ENCODE measurements at places on chromosomes 6 and 20.
A peak's percentile ranks its signal among the peaks of the same experiment; 100 is the strongest.

DNA sequence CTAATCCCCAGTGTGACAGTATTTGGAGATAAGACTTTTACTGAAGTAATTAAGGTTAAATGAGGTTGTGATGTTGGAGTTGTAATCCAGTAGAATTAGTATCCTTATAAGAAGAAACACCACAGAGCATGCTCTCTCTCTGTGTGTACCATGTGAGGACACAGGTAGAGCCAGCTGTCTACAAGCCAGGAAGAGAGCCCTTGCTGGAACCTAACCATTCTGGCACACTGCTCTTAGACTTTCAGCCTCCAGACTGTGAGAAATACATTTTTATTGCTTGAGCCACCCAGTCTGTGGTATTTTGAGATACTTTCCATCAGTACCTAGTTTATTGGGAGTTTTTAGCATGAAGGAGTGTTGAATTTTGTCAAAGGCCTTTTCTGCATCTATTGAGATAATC lies 110.2 kb downstream of the PHF3 start:
- no peak for DNase-seq

DNA sequence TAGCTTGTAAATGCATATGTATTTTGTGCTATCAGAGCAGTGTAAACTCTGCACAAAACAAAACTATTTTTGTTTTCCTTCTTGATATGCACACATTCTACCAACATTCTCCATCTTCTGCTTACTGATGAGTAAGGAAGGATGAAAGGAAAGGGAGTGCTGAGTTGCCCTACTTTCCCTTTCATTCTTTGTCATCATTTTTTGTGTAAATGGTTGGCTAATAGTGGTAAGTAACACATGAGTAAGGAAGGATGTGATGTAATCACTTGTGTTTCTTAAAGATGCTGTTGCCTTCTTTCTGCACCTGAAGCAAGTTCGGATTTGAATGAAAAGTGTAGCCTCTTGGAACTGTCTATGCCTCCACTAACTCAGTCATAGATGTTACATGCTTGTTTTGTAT lies 4.6 kb upstream of the REV3L start:
- no peak for DNase-seq

DNA sequence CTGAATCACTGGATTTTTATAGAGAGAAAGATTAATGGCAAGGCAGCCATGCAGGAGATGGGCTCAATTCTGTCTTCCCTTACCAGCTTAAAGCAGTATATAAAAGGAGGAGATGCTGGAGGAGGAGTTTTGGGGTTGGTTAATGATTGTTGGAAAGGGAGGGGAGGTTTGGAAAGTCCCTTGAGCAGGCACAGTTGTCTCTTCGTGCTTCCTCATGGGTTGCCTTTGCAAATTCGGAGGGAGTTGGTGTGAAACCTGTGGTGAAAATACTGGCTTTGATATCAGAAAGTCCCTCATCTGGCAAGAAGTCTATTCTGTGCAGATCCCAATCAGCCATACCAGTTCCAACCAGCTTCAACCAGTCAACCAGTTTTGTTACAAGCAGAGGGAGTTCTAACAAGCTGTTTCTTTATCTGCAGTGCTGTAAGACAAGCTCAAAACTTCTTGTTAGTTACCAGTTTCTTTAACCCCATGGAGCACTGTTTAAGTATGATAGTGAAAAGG lies 107.0 kb downstream of the HIVEP1 start:
- no peak for DNase-seq

- no peak for DNase-seq
Measured at GRCh38 chr6:95819939-95820338, 195.8 kb upstream of the FUT9 start.

DNA sequence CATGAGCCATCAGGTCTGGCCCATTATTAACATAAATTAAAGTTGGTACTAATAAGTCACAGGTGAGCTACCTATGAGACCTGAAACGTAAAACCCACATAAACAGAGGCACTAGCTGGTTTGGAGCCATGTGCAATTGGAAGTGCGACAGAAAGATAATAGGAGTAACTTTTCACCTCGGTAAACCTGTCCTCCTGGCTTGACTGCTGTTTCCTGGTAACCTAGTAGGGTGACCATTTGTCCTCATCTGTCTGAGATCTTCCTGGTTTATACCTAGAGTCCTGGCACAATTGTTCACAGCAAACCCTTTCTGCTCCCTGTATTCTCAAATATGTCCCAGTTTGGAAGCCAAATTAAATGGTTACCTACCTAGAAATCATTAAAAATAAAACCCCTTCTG lies 7.4 kb downstream of the TBC1D20 start:
- DNase-seq, result no peak

DNA sequence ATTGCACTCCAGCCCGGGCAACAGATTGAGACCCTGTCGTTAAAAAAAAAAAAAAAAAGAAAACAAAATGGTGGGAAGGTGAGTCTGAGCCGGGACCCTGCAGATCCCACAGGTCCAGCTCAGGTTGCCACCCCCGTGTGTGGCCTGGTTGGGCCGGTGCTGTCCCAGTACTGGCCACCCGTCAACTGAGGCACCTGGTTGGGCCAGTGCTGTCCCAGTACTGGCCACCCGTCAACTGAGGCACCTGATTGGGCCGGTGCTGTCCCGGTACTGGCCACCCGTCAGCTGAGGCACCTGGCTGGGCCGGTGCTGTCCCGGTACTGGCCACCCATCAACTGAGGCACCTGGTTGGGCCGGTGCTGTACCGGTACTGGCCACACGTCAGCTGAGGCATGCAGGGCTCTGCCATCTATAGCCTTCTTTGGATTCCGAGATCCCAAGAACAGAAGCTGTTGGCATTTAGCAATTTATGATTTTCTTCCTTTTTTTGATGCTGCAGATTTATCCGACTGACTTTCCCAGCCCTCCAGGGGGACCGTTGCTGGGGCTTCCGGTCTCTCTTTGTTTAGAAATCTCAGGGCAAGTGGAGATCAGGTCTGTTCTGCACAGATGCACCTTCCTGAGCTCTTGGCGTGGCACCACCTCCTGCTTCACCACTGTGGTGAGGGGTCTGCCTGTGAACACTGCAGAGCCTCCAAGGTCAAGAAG lies 113.8 kb downstream of the SYCP2 start:
- DNase-seq, result peak; percentile 19

DNA sequence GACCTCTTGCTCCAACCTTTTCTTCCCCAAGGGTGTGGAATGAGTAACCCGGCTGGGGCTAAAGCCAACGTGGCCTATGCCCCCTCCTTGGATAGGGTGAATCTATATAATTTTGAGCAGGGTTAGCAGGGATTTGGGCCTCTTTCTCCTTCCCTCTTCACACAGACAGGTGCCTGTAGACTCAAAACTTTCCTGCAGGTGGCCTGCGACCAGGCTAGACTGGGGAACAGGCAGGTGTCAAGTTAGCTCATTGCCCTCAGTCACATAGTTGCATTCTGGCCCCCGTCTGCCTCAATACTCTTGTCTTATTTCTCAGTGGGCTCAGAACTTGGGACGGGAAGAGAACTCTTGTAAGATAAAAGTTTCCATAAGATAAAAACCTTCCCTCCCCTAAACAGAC lies 243.0 kb downstream of the ATXN1 start:
- no peak for DNase-seq

- no peak for DNase-seq
Measured at GRCh38 chr6:33490621-33491020, 36.2 kb downstream of the ZBTB9 start.

GRCh38 chr6:125107896-125108295 lies 45.7 kb upstream of the TPD52L1 start:
- DNase-seq, result no peak

DNA sequence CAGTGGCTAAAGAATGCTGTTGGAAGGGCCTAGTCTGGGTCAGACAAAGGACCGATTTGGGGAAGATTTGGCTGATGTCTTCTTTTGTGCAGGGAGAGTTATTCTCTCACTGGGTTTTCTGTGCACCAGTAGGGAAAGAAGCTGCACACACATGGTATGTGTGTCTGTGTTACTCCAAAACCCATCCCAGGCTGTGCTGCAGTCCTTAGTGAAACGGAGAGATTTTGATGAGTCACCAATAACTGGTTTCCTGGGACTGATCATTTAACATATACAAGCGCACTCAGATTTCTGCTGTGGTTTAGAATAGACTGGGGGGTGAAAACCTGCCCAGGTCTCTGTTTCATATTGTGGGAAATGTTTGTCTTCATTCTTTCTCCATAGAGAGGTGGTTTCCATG lies 1049.8 kb downstream of the KIF16B start:
- DNase-seq, result no peak

DNA sequence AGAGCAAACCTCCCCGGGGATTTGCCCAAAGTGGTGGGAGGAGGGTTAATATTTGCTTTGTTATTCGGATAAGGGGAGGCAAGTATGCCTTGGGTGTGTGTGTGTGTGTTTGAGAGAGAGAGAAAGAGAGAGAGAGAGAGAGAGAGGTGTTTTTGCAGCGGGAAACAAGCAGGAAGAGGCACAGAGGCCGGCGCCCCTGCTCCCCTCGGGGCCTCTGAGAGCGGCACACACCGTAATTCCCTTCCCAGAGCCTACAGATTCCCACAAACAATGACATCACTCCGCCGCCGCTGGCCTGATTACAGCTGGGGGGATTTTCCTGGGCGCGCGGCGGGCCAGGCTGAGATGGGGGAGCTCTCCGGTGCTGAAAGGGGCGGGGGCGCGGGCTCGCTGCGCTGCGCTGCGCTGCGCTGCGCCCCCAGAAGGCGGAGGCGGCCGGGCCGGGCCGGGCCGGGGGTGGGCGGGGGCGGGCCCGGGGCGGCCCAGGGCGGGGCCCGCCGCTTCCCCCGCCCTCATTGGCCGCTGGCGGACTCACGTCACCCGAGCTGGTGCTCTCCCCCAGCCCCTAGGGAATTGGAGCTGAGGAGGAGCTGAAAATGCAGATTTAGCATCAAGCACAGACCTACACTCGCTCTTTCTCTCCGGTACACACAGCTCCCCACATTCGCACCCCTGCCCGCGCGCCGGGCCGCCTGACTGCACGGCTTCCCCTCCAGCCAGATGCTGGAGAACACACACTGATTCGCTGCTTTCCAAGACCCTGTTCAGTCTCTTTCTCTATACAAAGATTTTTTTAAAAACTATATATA lies at the start of gene PCSK2:
Gene PCSK2, plus strand, starts transcription at position 631 of the 809 bp plus-strand sequence. CDS start 266 bp downstream, outside the sequence.
- no peak for DNase-seq

- no peak for DNase-seq
Measured at GRCh38 chr6:10418361-10418861, 3.5 kb upstream of the TFAP2A start.

DNA sequence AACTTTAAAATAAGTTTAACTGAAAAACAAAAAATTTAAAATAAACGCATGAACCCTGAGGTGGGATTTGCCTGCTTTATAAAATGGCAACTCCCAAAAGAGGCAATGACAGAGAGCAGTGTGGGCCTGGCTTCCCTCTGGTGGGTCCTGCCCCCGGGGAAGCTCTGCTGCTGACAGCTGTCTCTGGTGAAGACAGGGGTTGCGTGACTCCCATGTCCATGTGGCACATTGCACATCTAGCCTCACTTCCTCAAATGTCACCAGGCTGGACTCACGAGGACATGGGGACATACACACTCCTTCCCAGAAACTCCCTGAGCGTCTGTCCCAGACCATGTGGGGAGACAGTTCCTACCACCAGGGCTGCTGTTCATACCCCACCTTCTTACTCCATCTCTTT lies 66.2 kb downstream of the ABHD12 start:
- no peak for DNase-seq

DNA sequence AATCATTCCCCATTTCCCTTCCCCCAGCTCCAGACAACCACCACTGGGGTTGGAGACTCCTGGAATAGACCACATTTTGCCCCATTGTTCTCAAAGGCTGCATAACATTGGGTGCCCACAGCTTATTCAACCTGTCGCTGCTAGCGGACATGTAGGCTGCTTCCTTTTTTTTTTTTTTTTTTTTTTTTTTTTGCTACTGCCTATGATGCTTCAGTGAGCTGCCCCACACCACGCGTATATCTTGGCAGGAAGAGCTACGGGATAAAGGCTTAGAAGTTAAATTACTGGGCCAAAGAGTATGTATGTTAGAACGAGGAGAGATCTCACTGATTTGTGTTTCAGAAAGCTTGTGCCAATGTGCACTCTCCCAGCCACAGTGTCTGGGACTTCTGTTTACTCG lies 7.0 kb downstream of the LBP start:
- no peak for DNase-seq

GRCh38 chr20:49821870-49822331 lies 9.3 kb downstream of the SLC9A8 start:
- no peak for DNase-seq

DNA sequence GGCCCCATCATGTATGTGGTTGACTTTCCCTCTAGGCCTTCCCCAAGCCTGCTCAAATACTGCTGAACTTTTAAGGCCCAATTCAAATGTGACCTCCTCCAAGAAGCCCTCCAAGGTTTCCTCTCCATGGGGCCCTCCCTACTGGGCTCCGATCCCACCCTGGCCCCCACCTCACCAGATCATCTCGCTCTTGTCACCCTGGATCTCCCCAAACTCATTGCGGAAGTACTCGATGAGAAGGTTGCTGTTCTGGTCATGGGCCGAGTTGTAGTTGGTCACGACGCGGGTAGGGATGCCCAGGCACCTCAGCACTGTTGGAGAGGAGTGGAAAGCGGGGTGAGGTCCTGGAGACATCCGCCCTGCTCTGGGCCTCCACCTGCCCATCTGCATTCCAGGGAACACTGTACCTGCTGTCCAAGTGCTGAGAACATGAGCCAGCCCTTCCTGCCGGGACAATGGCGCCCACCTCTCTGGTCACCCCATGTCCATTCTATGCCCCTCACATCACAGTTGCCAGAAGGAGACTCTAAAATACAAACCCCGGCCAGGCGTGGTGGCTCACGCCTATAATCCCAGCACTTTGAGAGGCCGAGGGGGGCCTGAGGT lies 23.1 kb downstream of the TGM2 start:
- no peak for DNase-seq

DNA sequence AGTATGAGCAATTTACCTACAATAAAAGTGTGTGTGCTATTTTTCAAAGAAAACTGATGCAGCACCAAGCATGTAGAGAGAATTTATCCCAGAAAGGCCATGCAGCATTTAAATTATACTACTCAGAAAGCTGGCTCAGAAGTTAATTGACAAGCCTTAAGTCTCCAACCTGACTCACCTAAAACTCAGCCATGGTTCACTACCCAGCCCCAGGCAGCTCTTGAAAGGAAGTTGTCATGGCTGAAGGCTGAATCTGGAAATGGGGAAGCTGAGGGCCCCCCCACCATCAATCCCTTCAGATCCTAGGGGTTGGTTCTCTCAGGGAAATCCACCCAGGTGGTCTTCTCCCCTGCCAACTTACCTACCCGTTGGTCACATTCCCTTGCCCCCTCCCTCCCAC lies 19.7 kb downstream of the PPIL6 start:
- no peak for DNase-seq

GRCh38 chr20:59547596-59547995 lies 56.7 kb upstream of the PHACTR3 start:
- no peak for DNase-seq

GRCh38 chr6:47655719-47656595 lies 42.4 kb upstream of the ADGRF4 start:
- DNase-seq, result no peak

DNA sequence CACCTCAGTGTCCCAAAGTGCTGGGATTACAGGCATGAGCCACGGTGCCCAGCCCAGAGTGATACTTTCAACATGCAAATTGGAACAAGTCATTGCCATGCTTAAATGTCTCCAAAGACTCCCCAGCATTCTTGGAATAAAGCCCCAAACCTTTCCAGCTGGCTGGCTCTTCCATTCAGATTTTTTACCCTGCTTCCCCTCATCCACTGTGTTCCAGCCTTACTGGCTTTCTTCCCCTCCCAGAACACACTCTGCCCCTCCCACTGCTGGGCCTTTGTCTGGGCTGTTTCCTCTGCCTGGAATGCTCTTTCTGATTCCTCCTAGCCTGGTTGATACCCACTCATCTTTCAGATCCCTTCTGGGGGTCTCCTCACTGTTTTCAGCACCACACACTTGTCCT lies 40.1 kb upstream of the NNAT start:
- DNase-seq, result no peak
